ENCODE measurements at places on chromosomes 13 and 19.

- no peak for DNase-seq
Observed at GRCh38 chr13:42106998-42107397, 58.5 kb downstream of the DGKH start.

GRCh38 chr19:10651851-10652250 is 2.3 kb upstream of the ILF3 start:
- no peak for DNase-seq

- DNase-seq: no peak
Observed at GRCh38 chr13:43196086-43196621, 172.8 kb downstream of the DNAJC15 start.

GRCh38 chr13:106484537-106485193 is 50.8 kb downstream of the EFNB2 start:
- no peak for DNase-seq

- DNase-seq: no peak
Observed at GRCh38 chr13:75764251-75764925, 128.3 kb downstream of the LMO7 start.

GRCh38 chr13:71803066-71803465 is 63.9 kb downstream of the DACH1 start:
- DNase-seq: no peak

GRCh38 chr13:114096031-114096485 is 36.4 kb downstream of the RASA3 start:
- DNase-seq: no peak

DNA sequence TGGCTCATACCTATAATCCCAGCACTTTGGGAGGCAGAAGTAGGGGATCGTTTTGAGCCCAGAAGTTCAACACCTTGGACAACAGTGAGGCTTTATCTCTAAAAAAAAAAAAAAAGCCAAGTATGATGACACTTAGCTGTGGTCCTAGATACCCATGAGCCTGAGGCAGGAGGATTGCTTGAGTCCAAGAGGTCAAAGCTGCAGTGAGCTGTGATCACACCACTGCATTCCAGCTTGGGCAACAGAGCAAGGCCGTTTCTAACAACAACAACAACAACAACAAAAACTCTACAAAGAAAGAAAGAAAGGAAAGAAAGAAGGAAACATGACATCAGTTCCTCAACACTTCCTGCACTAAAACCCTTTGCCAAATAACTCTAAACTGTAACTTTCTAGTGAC is 265.1 kb upstream of the DACH1 start:
- no peak for DNase-seq

DNA sequence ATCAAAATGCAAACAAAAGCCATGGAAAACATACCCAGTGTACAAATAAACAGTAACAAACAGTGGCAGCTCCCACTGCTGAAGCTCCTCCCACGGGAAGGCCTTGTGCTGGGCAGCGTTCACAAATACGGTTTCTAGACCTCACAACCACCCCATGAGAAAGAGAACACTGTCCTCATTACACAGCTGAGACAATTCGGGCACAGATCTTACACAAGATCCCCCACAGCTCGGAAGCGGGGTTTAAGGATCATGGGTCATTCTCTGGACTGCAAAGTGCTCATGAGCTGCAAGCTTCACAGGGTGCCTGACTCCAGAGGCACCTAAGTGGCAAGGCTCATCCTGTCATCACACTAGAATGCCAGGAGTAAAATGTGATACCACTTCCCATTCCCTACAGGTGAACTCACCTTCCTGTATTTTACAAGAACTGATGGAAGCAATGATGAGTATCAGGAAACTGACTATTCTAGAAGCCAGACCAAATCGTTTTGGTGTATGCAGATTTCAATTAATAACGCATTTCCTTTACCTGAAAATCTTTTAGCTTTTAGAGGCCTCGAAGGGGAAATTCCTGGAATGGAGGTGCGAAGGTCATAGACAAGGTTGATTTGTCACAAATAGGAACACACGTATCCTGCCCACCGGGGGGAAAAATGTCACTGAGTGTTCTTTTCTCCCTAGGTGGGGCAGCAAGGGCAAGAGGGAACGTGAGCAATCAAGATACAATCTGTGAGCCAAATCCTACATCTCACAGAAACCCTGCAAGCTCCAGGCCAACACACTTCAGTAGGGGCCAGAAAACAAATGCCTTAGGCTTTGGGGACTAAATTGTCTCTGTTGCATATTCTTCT is 41.2 kb downstream of the STK24 start:
- no peak for DNase-seq

DNA sequence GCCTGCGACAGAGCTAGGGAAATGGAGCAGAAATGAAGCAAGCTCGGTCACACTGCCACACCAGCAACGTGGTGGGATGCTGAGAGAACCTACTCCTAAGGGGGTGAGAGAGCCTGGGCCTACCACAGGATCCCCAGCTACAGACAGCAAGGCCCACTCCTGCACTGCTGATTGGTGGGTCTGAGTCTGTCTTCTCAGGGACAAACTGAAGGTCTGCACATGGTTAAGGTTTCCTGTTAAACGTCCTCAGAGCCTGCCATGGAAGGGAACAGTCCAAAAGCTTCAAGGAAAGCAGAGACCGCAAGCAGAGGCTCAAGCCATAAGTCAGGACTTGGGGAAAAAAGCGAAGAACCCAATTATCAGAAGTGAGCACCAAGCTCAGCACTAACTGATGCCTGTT is 53.5 kb upstream of the MED4 start:
- DNase-seq: no peak

GRCh38 chr19:48398102-48398374 is 4.6 kb downstream of the GRIN2D start:
- no peak for DNase-seq

- peak; percentile 29 for DNase-seq
Observed at GRCh38 chr13:23020246-23020843, 160.4 kb upstream of the SGCG start.

DNA sequence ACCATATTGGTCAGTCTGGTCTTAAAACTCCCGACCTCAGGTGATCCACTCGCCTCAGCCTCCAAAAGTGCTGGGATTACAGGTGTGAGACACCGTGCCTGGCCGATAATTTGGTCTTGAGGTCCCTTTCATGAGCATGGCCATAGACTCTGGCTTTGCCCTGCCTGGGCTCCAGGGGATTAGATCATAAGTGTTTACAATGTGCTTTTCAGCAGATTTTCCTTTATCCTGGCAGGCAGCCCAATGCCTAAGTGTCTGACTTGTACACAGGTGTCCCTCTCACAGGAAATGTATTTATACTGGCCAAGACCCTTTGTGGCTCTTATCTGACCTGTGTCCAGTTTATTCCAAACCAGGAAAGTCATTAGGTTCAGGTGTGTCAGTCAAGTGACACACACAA is 15.9 kb downstream of the BCAM start:
- no peak for DNase-seq

DNA sequence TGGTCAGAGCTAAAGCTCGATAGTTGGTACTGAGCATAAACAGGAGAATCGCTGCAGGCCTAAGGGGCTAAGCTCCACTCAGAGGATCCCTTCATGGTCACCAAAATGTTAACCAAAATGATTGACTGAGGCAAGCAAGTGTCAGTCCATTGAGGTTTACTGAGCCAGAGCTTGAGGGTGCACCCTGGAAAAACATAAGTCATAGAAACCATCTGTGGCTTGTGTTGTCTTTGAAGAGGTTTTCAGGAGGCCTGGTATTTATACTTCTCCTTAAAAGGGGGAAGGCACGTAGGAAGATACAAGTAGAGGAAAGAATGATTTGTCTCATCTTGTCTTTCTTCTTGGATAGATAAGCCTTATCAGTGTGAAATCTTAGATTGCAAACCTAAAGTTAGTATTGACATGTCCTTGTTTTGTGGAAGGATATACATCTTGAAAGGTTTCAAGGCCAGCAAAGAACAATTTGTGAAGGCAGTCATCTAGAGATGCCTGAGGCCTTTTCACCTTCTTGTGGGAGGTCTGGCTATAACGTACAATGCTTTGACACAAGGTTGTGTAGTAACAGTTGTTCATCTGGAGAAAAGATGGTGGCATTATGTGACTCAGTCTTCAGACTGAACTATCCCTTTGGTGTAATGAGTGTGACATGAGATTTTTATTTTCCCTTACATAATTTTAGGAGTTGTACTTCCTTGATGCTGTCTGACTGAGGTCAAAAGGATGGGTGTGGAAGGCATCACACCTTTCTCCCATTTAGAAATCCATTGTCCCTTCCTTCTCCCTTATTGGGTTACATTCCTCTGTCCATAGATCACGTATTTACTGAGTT is 14.7 kb upstream of the CEACAM6 start:
- DNase-seq: no peak
